ENCODE measurements at places on chromosomes 2 and 18.

GRCh38 chr18:25842665-25843064 is 247.7 kb downstream of the SS18 start:
- DNase-seq = no peak

DNA sequence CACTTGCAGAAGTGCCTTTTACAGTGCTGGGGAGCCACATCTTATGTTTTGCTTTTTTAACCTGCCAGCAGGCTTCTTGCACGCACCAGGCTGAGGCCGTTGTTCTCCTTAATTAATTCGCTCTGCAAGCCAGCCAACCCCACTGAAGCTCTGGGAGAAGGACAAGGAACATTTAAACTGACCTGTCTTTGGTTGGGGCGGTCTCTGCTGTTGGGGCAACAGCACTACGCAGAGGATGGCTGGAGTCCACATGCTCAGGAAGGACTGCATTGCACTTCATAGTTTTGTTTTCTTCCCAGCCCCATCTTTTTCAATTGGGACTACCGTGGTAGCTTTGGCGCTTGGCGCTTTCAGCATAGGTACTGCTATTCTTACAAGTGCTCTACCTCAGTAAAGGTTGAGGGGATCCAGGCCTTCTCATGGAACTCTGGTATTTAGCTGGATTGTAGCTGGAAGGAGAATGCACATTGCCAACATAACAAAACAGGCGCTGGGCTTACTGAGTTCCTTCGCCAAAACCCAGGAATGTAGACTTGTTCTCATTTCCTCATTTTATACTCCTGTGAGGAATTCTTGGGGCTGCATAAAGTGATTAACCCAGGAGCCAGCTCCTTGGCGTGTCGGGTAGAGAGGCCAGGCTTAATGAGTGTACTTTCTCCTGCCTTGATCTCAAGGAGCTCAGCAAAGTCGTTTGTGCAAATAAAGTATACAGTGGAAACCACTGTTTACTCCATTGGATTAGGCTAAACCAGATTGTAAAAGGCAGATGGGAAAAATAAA is 146.2 kb downstream of the PRKCE start:
- DNase-seq = no peak

GRCh38 chr2:12918835-12919445 is 202.2 kb downstream of the TRIB2 start:
- no peak for DNase-seq

- no peak for DNase-seq
These were observed 217.8 kb upstream of the MEIS1 start for GRCh38 chr2:66217039-66217585.

- DNase-seq = no peak
These were observed 62.2 kb downstream of the INPP4A start for GRCh38 chr2:98506881-98507280.

- no peak for DNase-seq
These were observed 60.7 kb downstream of the SDC1 start for GRCh38 chr2:20164061-20164733.

DNA sequence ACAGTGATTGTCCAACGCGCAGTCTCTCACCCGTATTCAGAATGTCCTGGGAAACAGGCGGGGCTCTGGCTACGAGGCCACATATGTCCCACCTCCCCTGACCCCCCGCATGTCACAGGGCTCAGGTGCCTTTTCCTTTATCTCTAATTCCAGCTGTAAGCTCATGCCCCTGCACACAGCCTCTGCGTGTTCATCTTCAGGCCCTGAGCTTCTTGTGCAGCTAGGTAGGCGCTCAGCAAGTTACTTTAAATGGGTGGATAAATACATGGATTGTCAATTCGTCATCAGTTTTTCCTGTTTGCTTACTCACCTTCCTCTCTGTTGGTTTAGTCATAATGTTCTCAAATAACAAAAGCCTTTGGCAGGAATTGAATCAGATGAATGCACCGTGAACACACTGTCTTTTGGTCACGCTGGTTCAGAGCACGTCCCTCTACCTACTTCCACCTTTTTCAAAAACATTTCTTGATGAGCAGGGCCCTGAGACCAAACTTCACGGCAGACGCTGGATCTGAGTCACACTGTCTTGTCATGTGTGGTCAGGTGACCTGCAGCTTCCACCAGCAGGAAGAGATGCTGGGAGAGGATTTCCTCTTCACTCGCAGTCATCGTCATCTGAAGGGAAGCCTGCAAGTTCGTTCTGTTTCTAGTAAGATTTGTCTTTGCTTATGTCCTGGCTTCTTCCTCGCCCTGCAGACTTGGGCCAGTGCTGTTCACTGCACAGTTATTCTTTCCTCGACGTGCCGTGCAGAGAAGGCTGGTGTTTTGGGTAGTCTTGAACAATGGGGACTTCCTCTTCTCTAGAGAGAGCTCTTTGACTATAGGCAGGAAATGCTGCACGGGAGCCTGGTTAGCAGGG is 138.1 kb downstream of the PTGR3 start:
- no peak for DNase-seq

GRCh38 chr2:58660046-58660445 is 418.9 kb upstream of the FANCL start:
- DNase-seq = no peak

DNA sequence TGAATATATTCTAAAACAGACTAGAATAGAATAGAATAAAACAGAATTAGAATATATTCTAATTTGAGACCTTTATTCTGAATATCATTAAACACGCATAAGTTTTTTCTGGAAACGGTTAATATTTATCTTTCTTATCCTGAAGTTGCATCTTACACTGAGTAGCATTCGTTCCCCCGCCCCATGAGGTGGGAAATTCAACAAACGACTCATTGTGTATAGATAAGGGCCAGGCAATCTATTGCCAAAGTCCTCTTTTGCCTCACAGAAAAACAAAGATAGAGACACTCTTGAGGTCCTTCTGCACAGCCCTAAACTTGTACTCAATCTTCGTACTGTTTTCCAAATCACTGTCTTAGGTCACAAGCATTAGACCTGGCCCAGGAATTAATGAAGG is 98.1 kb downstream of the COL6A3 start:
- no peak for DNase-seq

DNA sequence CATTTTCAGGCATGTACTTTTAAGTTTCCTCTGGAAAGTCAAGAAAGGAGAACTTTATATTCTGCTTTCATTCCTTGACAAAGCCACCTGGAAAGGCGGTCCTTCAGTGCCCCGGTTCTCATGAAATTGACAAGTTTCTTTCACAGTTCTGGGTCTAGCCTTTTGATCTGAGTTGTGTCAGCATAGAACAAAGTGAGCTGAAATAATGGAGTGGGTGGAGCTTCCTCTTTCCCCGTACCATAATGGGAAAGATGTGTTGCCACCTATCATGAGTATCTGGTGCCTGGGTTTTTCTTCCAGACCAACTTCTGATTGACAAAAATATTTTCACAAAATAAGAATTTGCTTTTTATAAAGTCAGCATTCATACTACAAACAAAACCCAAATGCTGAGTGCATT is 49.3 kb downstream of the PTRHD1 start:
- no peak for DNase-seq

GRCh38 chr18:36305375-36305774 is 7.9 kb downstream of the FHOD3 start:
- no peak for DNase-seq

DNA sequence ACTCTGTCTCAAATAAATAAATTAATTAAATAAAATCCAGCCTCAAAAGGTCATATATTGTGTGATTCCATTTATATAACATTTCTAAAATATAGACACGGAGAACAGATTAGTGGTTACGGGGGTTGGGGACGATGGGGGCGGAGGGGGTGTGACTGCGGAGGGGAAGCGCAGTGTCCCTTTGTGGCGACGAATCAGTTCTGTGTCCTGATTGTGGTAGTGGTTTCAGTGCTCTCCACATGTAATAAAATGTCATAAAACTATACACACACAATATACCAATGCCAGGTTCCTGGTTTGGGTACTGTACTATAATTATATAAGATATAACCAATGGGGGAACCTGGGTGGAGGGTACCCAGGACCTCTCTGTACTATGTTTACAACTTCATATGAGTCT is 186.4 kb downstream of the ANAPC1 start:
- DNase-seq = no peak

GRCh38 chr2:37552339-37552738 is 119.1 kb downstream of the CDC42EP3 start:
- no peak for DNase-seq

- DNase-seq = no peak
These were observed 64.9 kb upstream of the ZCCHC2 start for GRCh38 chr18:62457877-62458276.

GRCh38 chr2:79373358-79374130 is 139.3 kb upstream of the CTNNA2 start:
- no peak for DNase-seq

Data from NCI-H187 (cell line).